ENCODE measurements at places on chromosomes 2 and 18.

- peaks cover 8% of the 10 kb centered on the region for H3K27me3 ChIP-seq
- peaks cover 4% of the 10 kb centered on the region for H3K4me1 ChIP-seq
- DNase-seq, result peak; percentile 23
- H3K36me3 ChIP-seq, result no peaks in the 10 kb centered on the region
These were observed 129.6 kb upstream of the SLC1A4 start for GRCh38 chr2:64859312-64860212.

- no peak for DNase-seq
- no peak overlapping the region for H3K27ac ChIP-seq
- peaks cover 11% of the 10 kb centered on the region for H3K27me3 ChIP-seq
- H3K4me3 ChIP-seq, result no peak overlapping the region
- peaks cover 2% of the 10 kb centered on the region for H3K4me1 ChIP-seq
- peaks cover under 1% of the 10 kb centered on the region for H3K36me3 ChIP-seq
These were observed 5.5 kb upstream of the SLC8A1 start for GRCh38 chr2:40457366-40457765.

DNA sequence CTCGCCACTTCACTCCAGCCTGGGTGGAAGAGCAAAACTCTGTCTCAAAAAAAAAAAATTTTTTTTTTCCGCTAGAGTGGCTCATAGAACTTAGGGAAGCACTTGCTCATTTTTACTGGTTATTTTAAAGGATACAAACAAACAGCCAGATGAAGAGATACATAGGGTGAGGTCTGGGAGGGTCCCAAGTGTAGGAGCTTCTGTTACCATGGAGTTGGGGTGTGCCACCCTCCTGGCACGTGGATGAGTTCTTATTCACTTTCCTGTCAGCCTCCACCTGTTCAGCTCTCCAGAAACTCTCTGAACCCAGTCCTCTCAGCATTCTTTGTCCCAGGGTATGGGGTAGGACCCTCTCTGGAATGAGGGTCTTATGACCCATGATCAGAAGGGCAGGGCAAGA is 4.9 kb upstream of the MAT2A start:
- peaks cover 14% of the 10 kb centered on the region for H3K4me1 ChIP-seq
- DNase-seq, result no peak
- no peak overlapping the region for H3K4me3 ChIP-seq
- no peak overlapping the region for H3K27ac ChIP-seq

- peaks cover 14% of the 10 kb centered on the region for H3K4me1 ChIP-seq
- H3K27ac ChIP-seq, result no peak overlapping the region
- DNase-seq, result no peak
These were observed 39.8 kb downstream of the MYO7B start for GRCh38 chr2:127575185-127575765.

DNA sequence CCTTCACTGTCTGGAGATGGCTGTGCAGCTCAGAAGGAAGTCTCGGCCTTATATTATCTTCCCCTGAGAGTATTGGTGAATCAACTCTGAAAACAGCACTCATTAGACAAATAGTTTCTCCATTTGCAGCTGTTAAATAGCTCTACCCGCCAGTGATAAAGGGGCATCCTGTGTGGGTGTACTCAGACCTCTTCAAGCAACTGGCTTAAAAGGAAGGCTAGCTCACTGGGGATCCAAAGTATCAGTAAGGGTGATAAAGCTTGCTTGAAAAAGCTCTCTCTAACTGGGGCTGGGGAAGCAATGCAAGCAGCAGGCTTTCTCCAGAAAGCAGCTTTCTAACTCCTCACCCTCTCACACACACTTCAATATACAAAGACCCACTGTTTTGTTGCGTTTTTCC is 64.9 kb upstream of the PSMD14 start:
- peak overlapping the region; percentile 98 for H3K27ac ChIP-seq
- peak overlapping the region; percentile 91 for H3K4me3 ChIP-seq
- H3K27me3 ChIP-seq, result no peaks in the 10 kb centered on the region
- no peak for DNase-seq
- H3K36me3 ChIP-seq, result peaks cover 9% of the 10 kb centered on the region

- H3K27ac ChIP-seq, result peak overlapping the region; percentile 21
- no peak for DNase-seq
- no peaks in the 10 kb centered on the region for H3K27me3 ChIP-seq
- H3K4me3 ChIP-seq, result no peak overlapping the region
These were observed 51.8 kb upstream of the PMAIP1 start for GRCh38 chr18:59848002-59848401.

GRCh38 chr2:217714287-217714751 is 288.5 kb downstream of the TNS1 start:
- H3K36me3 ChIP-seq, result no peaks in the 10 kb centered on the region
- H3K4me1 ChIP-seq, result no peaks in the 10 kb centered on the region
- no peak for DNase-seq
- peaks cover 2% of the 10 kb centered on the region for H3K27me3 ChIP-seq

DNA sequence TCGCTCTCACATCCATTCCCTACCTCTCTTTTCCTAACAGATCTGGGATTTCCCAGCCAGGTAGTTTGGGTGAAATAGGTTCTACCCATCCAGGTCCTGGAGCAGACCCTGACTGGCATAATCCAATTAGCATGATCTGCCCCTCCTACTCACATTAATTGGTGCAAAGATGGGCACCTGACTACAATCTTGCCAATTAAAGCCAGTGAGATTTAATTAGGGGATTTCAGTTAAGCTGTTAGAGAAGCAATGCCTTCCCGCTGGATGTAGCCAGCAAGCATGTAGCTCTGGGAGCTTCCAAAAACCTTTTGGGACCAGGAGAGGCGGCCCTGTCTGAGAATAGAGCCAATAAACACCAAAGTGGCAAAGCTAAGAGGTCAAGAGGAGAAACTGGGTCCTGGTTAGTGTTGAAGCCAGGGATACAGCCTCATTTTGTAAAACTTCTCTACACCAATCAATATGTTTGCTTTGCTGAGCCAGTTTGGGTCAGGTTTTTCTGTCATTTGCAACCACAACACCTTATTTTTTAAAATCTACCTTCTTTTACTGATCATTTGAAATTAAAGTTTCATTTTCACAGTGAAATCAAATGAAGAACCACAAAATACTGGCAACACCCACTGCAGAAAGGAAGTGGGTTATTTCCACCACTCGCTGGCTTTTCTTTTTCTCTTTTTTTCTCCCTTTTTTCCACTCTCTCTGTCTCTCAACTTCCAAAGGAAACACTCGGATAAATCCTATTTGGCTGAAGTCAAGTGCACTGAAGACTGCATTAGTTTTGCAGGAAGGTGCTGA is 3.2 kb upstream of the TTC39C start:
- H3K27ac ChIP-seq, result peak overlapping the region; percentile 79
- H3K4me3 ChIP-seq, result peak overlapping the region; percentile 59
- peaks cover 7% of the 10 kb centered on the region for H3K27me3 ChIP-seq
- H3K4me1 ChIP-seq, result peaks cover 61% of the 10 kb centered on the region
- H3K36me3 ChIP-seq, result no peaks in the 10 kb centered on the region

GRCh38 chr18:55093808-55094207 is 134.5 kb upstream of the CCDC68 start:
- peaks cover 3% of the 10 kb centered on the region for H3K27me3 ChIP-seq
- H3K36me3 ChIP-seq, result no peaks in the 10 kb centered on the region
- H3K4me3 ChIP-seq, result no peak overlapping the region
- H3K27ac ChIP-seq, result no peak overlapping the region
- no peaks in the 10 kb centered on the region for H3K4me1 ChIP-seq

GRCh38 chr2:109677835-109678580 is 63.8 kb downstream of the SOWAHC start:
- no peaks in the 10 kb centered on the region for H3K4me1 ChIP-seq
- peaks cover 20% of the 10 kb centered on the region for H3K27me3 ChIP-seq
- no peak overlapping the region for H3K27ac ChIP-seq
- no peak overlapping the region for H3K4me3 ChIP-seq

GRCh38 chr2:168926621-168927386 is 25.7 kb downstream of the G6PC2 start:
- H3K36me3 ChIP-seq, result no peaks in the 10 kb centered on the region
- H3K27ac ChIP-seq, result no peak overlapping the region
- no peak overlapping the region for H3K4me3 ChIP-seq
- no peaks in the 10 kb centered on the region for H3K4me1 ChIP-seq
- DNase-seq, result no peak

DNA sequence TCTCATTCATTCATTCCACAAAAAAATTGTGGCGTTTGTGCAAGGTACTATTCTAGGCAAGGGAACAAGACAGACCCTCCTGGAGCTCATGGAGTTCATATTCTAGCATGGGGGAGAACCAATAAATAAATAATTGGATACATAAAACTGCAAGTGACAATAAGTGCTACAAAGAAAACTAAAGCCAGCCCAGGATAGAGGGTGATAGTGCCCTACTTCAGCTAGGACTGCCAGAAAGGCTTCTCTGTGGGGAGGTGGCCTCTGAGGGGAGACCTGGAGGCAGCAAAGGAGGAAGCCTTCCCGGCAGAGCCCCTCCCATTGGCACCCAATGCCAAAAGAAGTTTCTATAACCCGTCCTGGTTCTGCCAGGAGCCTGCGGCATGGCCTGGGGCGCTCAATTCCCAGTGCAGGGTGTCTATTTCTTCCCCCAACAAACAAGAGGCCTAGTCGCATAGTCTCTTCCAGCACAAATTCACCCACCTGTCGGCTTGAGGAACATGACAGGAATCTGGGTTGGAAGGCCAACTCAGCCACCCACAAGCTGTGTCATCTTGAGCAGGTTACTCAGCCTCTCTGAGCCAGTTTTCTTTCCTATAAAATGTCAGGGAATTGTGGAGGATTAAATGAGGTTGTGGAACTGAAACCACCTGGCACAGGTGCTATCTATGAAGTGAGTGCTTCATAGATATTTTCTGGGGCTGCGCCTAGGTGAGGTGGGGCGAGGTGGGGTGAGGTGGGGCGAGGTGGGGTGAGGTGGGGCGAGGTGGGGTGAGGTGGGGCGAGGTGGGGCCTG is 94.3 kb downstream of the ZFP36L2 start:
- H3K4me1 ChIP-seq, result peaks cover 96% of the 10 kb centered on the region
- H3K27ac ChIP-seq, result peak overlapping the region; percentile 86
- peak overlapping the region; percentile 6 for H3K4me3 ChIP-seq
- no peaks in the 10 kb centered on the region for H3K27me3 ChIP-seq
- peaks cover 9% of the 10 kb centered on the region for H3K36me3 ChIP-seq
- peak; percentile 39 for DNase-seq

DNA sequence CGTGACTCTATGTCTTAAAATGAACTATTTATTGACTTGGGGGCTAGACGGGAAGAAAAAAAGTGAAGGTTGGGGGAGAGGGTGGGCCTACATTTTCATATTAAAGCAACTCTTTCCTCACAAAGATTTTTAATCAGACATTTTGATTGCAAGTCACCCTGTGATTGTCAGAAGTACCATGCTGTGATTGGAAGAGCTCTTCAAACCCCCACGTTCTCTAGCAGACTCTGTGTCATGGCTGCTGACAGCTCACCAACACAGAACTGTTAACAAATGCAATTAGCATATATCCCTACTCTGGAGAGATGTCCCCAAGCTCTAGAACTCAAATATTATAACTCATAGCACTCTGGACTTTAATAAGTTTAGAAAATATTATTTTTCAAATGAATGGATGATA is 428.4 kb upstream of the DCC start:
- no peaks in the 10 kb centered on the region for H3K4me1 ChIP-seq
- H3K27ac ChIP-seq, result no peak overlapping the region
- no peaks in the 10 kb centered on the region for H3K36me3 ChIP-seq
- no peak overlapping the region for H3K4me3 ChIP-seq
- DNase-seq, result no peak

- peaks cover 11% of the 10 kb centered on the region for H3K27me3 ChIP-seq
- H3K4me1 ChIP-seq, result no peaks in the 10 kb centered on the region
- H3K27ac ChIP-seq, result no peak overlapping the region
- DNase-seq, result no peak
- H3K36me3 ChIP-seq, result no peaks in the 10 kb centered on the region
These were observed 1.5 kb upstream of the SULT1C2 start for GRCh38 chr2:108287169-108287568.

- no peak overlapping the region for H3K27ac ChIP-seq
- no peaks in the 10 kb centered on the region for H3K4me1 ChIP-seq
- H3K4me3 ChIP-seq, result no peak overlapping the region
- no peaks in the 10 kb centered on the region for H3K36me3 ChIP-seq
- no peak for DNase-seq
These were observed 27.7 kb downstream of the SDC1 start for GRCh38 chr2:20197192-20197591.

DNA sequence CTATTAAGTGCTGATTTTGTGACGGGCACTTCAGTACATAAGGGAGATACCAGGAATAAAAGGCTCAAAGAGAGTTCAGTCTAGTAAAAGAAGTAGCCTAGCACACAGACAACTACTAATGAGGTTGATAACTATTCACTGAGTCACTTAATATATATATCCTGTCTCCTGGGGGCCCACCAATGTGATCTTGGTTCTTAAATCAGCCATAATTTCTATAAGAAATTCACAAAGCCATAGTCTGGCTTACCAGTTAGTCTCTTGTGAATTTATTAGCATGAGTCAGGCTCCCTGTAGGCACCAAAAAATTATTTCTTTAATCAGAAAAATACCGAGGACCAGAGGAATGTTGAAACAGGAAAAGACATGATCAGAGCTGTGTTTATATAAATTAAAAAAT is 10.4 kb downstream of the KCNE4 start:
- H3K36me3 ChIP-seq, result no peaks in the 10 kb centered on the region
- H3K4me1 ChIP-seq, result no peaks in the 10 kb centered on the region
- H3K27me3 ChIP-seq, result peaks cover 5% of the 10 kb centered on the region
- H3K4me3 ChIP-seq, result no peak overlapping the region
- H3K27ac ChIP-seq, result no peak overlapping the region
- no peak for DNase-seq

GRCh38 chr2:239363946-239364637 is 36.7 kb downstream of the HDAC4 start:
- DNase-seq, result peak; percentile 32
- H3K27ac ChIP-seq, result peak overlapping the region; percentile 47
- H3K27me3 ChIP-seq, result no peaks in the 10 kb centered on the region
- peaks cover 16% of the 10 kb centered on the region for H3K4me1 ChIP-seq

DNA sequence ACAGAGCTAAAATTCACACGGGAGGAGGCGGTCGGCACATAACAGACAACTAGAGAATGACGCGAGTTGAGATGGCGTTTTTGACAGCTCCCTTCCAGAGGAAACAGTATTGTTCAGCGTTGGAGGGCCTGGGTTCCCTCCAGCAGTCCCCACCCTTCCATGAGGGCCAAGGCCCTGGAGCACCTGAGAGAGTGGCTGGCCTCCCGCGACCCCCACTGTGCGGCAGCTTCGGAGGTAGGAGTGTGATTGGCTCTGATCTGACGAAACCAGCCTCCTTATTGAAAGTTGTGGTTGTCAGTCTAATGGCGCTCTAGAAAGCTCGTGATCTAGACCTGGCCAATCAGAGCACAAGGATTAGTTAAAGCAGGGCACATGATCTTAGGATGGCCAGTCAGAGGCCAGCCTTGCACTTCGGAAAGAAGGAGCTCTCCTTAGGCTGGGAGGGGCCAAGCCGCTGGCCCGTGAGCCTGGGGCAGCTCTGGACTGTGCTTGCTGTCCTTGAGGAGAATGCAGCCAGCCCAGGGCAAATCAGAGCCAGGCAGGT is 104.5 kb upstream of the CELF4 start:
- no peaks in the 10 kb centered on the region for H3K4me1 ChIP-seq
- H3K27ac ChIP-seq, result no peak overlapping the region
- H3K36me3 ChIP-seq, result no peaks in the 10 kb centered on the region
- no peaks in the 10 kb centered on the region for H3K27me3 ChIP-seq
- no peak overlapping the region for H3K4me3 ChIP-seq
- no peak for DNase-seq

- H3K4me1 ChIP-seq, result no peaks in the 10 kb centered on the region
- no peak for DNase-seq
- no peaks in the 10 kb centered on the region for H3K27me3 ChIP-seq
- no peaks in the 10 kb centered on the region for H3K36me3 ChIP-seq
- H3K27ac ChIP-seq, result no peak overlapping the region
- no peak overlapping the region for H3K4me3 ChIP-seq
These were observed 376.4 kb upstream of the VWC2L start for GRCh38 chr2:214034417-214034816.

- H3K4me1 ChIP-seq, result peaks cover 2% of the 10 kb centered on the region
- H3K27me3 ChIP-seq, result peaks cover 28% of the 10 kb centered on the region
- no peaks in the 10 kb centered on the region for H3K36me3 ChIP-seq
These were observed 5.1 kb downstream of the NOL4 start for GRCh38 chr18:34219651-34220050.
